ENCODE measurements at places on chromosomes 12 and 14.
A peak's percentile ranks its signal among the peaks of the same experiment; 100 is the strongest.

GRCh38 chr12:98275131-98275475 lies 240.3 kb upstream of the TMPO start:
- DNase-seq, result no peak

- no peak for DNase-seq
Measured at GRCh38 chr14:67641902-67642749, 22.4 kb downstream of the ARG2 start.

DNA sequence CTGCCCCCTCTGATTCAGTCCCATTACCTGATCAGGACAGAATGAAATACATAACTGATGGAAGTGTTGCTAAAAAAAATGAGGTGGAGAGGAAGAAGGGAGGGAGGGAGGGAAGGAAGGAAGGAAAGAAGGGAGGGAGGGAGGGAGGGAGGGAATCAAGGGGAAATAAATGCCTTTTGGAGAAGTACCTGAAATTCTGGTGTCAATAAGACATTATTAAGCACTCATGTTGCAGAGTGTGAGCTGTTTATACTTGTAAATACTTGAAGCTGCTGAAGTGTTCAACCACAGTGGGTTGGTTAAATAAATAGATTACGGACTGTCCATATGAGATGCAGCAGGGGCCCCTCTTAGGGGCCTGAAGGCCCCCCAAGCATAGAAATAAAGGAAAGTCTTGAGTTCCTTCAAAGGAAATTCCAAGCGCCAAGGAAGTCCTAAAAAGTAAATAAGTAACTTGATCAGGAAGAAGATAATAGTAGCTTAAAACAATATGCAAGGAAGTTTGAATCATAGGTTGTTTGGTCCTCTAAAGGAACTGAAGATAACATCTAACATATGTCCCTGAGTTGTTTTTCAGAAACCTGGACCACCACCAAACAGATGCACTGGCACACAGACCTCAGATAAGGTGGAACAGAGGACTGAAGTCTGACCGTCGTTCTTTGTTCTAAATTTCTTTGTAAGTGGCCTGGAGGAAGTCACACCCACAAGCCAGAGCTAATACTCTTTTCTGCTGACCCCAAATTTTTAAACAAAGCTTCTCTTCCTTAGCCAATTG lies 110.8 kb downstream of the SEC23A start:
- DNase-seq, result no peak

GRCh38 chr12:49000346-49000745 lies 1.2 kb upstream of the DDN start:
- DNase-seq, result no peak

- peak; percentile 32 for DNase-seq
Measured at GRCh38 chr12:90729736-90730135, 225.2 kb downstream of the CCER1 start.

- no peak for DNase-seq
Measured at GRCh38 chr14:105074601-105075053, 9.4 kb upstream of the GPR132 start.

GRCh38 chr14:60981633-60982455 lies 799 bp downstream of the SLC38A6 start:
- peak; percentile 89 for DNase-seq

DNA sequence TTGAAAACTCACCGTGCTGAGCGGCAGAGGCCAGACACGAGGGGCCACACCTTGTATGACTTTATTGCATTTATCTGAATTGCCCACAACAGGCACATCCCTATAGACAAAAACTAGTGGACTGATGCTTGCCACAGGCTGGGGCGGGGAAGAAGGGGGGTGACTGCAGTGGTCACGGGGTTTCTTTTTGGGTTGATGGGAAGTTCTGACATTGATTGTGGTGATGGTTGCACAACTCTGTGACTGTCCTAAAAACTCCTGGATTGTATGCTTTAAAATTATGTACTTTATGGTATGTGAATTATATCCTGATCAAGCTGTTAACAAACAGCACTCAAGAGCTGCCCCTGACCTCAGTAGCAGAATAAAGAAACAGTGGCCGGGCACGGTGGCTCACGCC lies 25.7 kb downstream of the DHX37 start:
- DNase-seq, result no peak

DNA sequence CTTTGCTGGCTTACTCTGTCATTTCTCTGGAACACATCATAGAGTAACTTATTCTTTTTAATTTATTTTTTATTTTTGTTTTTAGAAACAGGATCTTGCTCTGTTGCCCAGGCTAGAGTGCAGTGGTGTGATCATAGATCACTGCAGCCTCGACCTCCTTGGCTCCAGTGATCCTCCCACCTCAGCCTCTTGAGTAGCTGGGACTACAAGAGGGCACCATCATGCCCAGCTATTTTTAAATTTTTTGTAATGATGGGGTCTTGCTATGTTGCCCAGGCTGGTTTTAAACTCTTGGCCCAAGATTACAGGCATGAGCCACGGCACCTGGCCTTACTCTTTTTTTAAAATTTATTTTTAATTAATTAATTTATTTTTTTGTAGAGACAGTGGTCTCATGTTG lies 32.2 kb upstream of the RD3L start:
- DNase-seq, result no peak

- no peak for DNase-seq
Measured at GRCh38 chr12:104546575-104546974, 89.8 kb downstream of the CHST11 start.

DNA sequence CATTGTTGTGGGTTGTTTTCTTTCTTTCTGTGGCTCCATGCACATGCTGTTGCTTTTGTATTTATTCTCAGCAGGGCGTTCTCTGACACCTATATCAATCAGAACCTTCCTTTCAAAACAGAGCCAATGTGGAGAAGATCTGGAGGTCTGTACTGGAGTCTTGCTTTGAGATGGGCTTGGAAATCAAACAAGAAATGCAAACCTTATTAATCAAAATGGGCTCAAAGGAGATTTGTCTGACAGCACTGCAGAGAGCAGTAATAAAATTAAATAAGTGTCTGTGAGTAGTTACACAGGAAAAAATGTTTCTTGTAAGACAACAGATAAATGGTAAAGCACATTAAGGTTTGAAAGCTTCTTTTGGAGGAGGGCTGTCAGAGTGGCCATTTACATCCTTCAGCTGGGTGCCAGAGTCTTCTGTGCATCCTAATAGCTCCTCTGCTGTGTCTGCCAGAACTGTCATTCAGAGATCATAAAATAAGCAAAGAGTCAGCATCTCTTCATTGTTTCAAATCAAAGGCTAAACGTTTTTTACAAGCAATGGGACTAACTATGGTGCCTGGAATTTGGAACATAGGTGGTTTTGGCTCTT lies 414.3 kb downstream of the NAV3 start:
- DNase-seq, result no peak

- DNase-seq, result peak; percentile 45
Measured at GRCh38 chr14:68145539-68145938, 326.0 kb downstream of the RAD51B start.

DNA sequence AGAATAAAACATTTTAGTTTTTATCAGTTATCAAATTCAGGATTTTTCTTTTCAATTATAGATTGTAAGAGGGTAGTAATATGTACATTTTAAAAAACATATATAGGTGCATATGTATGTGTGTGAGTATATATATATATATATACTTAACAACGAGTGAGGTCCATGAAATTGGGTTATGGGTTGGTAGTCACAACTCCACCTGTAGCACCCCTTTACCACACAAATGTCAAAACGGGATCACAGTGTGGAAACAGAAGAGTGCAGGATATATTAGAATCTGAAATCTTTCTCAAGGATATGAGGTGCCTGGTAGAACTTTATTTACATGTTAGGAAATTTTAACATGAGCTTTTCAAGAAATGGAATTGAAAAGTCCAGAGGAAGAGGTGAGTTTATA lies 31.3 kb downstream of the MIA2 start:
- DNase-seq, result peak; percentile 47

GRCh38 chr12:109934026-109934425 lies 34.0 kb downstream of the TCHP start:
- DNase-seq, result no peak

GRCh38 chr14:36661506-36662257 lies at the start of gene PAX9:
TSS of gene PAX9 (plus strand) at chr14:36661860. CDS start at chr14:36662090, 230 bp downstream.
- DNase-seq, result peak; percentile 44

DNA sequence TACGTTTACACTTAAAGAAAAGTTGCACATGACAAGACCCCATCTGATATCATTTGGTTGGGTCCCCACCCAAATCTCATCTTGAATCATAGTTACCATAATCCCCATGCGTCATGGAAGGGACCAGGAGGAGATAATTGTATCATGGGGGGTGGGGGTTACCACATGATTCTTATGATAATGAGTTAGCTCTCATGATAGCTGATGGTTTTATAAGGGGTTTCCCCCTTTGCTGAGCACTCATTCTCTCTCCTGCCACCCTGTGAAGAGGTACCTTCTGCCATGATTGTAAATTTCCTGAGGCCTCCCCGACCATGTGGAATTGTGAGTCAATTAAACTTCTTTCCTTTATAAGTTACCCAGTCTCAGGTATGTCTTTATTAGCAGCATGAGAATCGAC lies 60.3 kb downstream of the PHLDA1 start:
- DNase-seq, result no peak

GRCh38 chr14:101518611-101519473 lies 42.5 kb upstream of the DIO3 start:
- no peak for DNase-seq

GRCh38 chr14:95364481-95365209 lies 44.9 kb upstream of the CLMN start:
- no peak for DNase-seq

- peak; percentile 96 for DNase-seq
Measured at GRCh38 chr12:69648476-69648875, 37.8 kb upstream of the LRRC10 start.

GRCh38 chr14:68630081-68630571 lies 162.7 kb downstream of the ZFP36L1 start:
- no peak for DNase-seq
